ENCODE measurements at places on chromosomes 13 and 19. TPM values are rescaled to one million over a fixed set of nuclear protein-coding genes. Genes with fewer than 3 reads are reported as not detected.

DNA sequence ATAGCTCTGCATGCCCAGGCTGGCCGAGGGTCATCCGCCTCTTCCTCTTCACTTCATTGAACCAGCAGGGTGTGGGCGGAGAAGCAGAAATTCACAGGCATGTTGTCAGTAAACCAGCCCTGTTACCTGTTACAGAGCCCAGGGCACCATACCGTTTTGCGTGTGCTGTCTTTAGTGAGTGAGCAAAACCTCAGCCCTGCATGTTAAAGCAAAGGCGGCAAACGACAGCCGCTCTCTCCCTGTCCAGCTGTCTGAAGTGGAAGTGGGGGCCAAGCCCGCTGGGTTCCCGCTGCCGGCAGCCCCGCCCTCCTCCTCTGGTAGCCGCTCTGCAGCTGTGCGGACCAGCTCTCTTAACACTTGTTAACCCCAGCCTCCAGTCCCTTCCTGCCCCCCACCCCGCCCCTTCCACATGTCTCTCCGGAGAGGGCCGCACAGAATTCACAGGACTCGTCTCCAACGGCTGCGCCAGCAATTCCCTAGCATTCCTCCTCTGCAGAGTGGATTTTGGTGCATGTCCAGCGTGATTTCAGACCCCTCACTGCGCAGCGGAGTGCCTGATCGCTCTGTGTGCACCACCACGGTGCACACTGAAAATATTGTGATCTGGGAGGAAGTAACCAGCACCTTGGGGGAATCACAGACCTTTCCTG lies 12.7 kb downstream of the KLHL26 start:
- H3K27ac ChIP-seq: peak overlapping the region; percentile 79
- no peaks in the 10 kb centered on the region for H3K36me3 ChIP-seq
- ATAC-seq: peak; percentile 60
- H3K4me1 ChIP-seq: peaks cover 52% of the 10 kb centered on the region
- no peak overlapping the region for H3K4me3 ChIP-seq

- no peak overlapping the region for H3K4me3 ChIP-seq
- no peak for ATAC-seq
- no peaks in the 10 kb centered on the region for H3K36me3 ChIP-seq
- peak overlapping the region; percentile 85 for H3K27ac ChIP-seq
- H3K27me3 ChIP-seq: peaks cover under 1% of the 10 kb centered on the region
- peaks cover 61% of the 10 kb centered on the region for H3K4me1 ChIP-seq
Observed at GRCh38 chr19:5881543-5882299, 11.4 kb upstream of the FUT5 start.

DNA sequence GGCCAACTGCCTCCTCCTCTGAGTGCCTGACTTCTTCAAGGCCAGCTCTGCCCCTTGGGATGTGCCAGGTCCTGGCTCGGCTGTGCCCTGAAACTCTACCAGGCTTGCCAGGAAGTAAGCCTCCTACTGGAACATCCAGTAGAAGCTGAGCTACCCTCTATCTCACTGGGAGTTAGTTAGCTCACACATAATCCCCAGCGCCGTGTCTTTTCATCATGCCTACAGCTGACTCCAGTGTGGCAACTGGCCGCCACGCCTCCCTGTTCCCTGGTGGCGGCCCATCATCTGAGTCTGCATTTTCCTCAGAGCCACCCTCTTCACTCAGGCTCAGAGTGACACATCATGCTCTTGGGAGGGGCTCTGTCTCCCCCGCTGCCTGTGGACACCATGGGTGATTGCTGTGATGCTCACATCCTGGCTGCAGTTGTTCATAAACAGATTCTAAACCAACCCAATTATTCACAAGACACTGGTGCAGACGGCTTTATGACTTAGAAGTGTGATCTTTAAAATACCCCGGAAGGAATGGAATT lies 131.9 kb upstream of the IRS2 start:
- ATAC-seq: peak; percentile 31
- no peak overlapping the region for H3K27ac ChIP-seq
- no peak overlapping the region for H3K4me3 ChIP-seq
- no peaks in the 10 kb centered on the region for H3K36me3 ChIP-seq

GRCh38 chr19:36850559-36851442 lies at the start of gene ZNF345:
Gene ZNF345 (plus strand): TSS chr19:36850876. CDS start chr19:36876831, 25,955 bp downstream.
- ATAC-seq: peak; percentile 96
- H3K4me3 ChIP-seq: peak within 1 kb of the TSS; percentile 81
- H3K36me3 ChIP-seq: peaks cover 49% of the 10 kb centered on the region

GRCh38 chr13:28409648-28410047 lies 85.3 kb downstream of the FLT1 start:
- H3K27ac ChIP-seq: no peak overlapping the region
- peaks cover 7% of the 10 kb centered on the region for H3K27me3 ChIP-seq
- no peak overlapping the region for H3K4me3 ChIP-seq
- ATAC-seq: no peak
- no peaks in the 10 kb centered on the region for H3K4me1 ChIP-seq
- H3K36me3 ChIP-seq: no peaks in the 10 kb centered on the region

DNA sequence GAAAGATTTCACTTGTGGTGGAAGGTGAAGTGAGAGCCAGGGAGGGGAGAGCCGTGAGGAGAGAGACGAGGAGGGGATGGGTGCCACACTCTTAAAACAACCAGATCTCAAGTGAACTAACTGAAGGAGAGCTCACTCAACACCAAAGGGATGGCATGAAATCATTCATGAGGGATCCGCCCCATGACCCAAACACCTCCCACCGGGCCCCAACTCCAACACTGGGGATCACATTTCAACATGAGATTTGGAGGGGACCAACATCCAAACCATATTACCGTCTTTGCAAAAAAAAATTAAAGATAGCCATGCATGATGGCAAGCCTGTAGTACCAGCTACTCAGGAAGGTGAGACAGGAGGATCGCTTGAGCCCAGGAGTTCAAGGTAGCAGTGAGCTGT lies 34.9 kb upstream of the POP4 start:
- H3K27me3 ChIP-seq: peaks cover 87% of the 10 kb centered on the region
- no peak for ATAC-seq
- no peaks in the 10 kb centered on the region for H3K4me1 ChIP-seq
- H3K4me3 ChIP-seq: no peak overlapping the region

GRCh38 chr19:36488846-36489117 lies 579 bp downstream of the ZNF566 start:
- no peak for ATAC-seq
- peak overlapping the region; percentile 79 for H3K4me3 ChIP-seq
- peaks cover 9% of the 10 kb centered on the region for H3K36me3 ChIP-seq
- H3K4me1 ChIP-seq: peaks cover 5% of the 10 kb centered on the region

- no peaks in the 10 kb centered on the region for H3K36me3 ChIP-seq
- H3K27ac ChIP-seq: no peak overlapping the region
- H3K27me3 ChIP-seq: no peaks in the 10 kb centered on the region
- H3K4me3 ChIP-seq: no peak overlapping the region
- no peaks in the 10 kb centered on the region for H3K4me1 ChIP-seq
Observed at GRCh38 chr13:44693156-44693764, 117.1 kb upstream of the TSC22D1 start.

DNA sequence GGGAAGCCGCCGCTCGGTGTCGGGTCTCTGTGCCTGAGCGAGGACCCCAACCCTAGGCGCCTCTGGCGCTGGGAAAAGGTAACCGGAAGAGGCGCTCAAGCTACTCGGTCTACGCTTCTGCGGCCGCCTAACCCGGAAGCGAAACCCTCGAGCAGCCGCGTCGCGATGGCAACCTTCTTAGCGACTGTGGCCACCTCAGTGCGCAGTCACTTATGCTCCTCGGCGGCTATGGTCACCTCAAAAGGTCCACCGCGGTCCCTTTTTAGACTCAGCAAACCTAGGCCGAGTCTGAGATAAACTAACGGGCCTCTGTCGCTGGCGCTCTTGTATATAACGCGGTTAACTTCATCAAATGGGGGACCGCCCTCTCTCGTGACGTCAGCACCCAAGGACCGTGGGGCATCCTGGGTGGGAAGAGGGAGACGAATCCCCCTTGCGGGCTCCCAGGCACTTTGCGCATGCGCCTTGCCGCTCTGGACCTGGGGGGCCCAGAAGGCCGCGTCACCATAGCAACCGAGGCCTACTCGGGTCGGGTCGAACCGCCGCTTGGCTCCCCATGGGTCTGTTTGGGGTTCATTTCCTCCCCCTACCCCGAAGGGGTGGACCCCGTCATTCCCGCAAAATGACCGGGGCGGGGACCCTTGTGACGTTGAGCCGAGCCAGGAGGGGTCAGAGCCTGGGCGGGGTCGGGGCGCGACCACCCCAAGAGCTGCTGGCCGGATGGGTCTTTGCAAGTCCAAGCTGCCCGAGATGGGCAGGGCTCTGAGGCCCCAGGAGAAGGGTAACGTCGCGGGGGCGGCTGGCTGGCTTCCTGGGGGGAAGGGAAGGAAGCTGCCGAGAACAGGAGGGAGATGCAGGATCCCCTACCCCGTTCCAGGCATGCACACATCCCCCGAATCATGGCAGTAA lies at the start of gene GTF2F1:
Gene GTF2F1, minus strand, starts transcription at position 91 of the 909 bp plus-strand sequence. CDS start 169 bp downstream, outside the sequence.
- no peaks in the 10 kb centered on the region for H3K27me3 ChIP-seq
- H3K27ac ChIP-seq: peak within 1 kb of the TSS; percentile 94
- ATAC-seq: peak; percentile 95
- peaks cover 19% of the 10 kb centered on the region for H3K4me1 ChIP-seq
- peak within 1 kb of the TSS; percentile 72 for H3K4me3 ChIP-seq

DNA sequence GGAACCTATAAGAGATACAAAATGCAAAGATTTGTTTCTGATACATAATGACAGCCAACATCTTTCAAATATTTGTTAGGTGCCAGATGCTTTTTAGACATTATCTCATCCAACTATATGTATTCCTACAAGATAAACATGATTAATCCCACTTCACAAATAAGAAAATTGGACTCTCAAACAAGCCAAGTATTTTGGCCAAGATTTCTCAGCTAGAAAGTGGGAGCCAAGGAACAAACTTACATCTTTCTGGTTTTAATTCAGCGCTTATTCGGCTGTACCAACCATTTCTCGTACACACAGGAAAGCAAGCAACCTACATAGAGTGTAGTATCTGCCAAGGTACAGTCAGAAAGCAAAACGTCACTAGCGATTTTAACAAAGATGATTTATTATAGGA lies 85.7 kb upstream of the SERP2 start:
- no peak for ATAC-seq
- H3K36me3 ChIP-seq: no peaks in the 10 kb centered on the region
- no peak overlapping the region for H3K27ac ChIP-seq
- H3K27me3 ChIP-seq: no peaks in the 10 kb centered on the region

- ATAC-seq: peak; percentile 88
- H3K4me3 ChIP-seq: peak overlapping the region; percentile 87
- H3K27ac ChIP-seq: peak overlapping the region; percentile 100
- H3K4me1 ChIP-seq: peaks cover 55% of the 10 kb centered on the region
- H3K36me3 ChIP-seq: peaks cover 25% of the 10 kb centered on the region
Observed at GRCh38 chr19:38850436-38850975, 720 bp upstream of the HNRNPL start.

- ATAC-seq: no peak
- no peak overlapping the region for H3K27ac ChIP-seq
- no peak overlapping the region for H3K4me3 ChIP-seq
- H3K4me1 ChIP-seq: no peaks in the 10 kb centered on the region
- H3K36me3 ChIP-seq: no peaks in the 10 kb centered on the region
Observed at GRCh38 chr13:33845572-33846302, 27.8 kb downstream of the RFC3 start.

DNA sequence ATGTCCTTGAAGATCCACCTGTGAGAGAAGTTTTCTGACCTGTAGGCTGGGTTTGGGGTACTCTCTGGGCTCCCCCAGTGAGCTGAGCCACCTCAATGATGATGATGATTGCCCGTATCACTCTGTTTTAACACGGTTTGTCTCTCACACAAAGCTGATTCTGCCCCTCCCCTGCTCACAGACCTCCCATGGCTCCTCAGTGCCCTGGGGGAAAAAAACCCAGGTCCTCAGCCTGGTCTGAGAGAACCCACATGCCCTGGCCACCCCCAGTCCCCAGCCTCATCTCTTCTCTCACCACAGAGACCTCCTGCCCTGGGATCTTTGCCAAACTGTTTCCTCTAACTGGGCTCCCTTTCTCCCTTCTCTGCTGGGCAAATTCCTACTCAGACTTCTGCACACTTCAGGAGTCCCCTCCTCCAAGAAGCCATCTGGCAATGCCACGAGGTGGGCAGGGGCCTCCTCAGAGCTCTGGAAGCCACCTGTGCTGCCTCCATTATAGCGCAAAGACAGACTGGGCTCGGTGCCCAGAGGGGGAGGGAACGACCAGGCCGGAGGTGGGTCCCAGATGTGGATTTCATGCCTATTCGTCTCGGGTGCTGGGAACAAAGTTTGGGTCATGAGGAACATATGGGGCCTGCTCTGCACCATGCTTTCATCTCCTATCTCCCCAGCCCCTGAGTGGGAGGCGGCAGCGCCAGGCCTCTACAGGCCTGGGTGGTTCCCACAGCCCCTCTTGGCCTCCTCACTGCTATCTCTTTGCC lies 8.5 kb upstream of the CA11 start:
- ATAC-seq: no peak
- H3K27ac ChIP-seq: no peak overlapping the region
- no peaks in the 10 kb centered on the region for H3K27me3 ChIP-seq
- H3K36me3 ChIP-seq: no peaks in the 10 kb centered on the region
- H3K4me3 ChIP-seq: no peak overlapping the region

DNA sequence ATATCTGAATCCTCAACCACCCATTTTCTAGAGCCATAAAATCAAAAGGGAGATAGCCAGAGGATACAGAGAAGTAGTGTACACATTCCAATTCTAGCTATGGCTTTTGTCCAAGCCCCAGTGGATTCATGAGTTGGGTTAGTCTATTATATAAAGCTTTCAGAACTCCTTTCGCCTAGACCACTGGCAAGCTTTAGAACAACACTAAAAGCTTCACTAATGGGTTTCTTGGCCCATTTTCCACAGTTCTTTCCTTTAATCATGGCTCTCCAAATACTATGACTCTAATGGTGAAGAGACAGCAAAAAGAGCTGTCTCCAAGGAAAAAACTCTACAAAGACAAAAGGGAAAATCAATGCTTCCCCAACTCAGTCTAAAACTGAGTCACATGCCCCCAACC lies 48.2 kb upstream of the SLITRK5 start:
- no peak overlapping the region for H3K27ac ChIP-seq
- H3K4me1 ChIP-seq: no peaks in the 10 kb centered on the region
- H3K36me3 ChIP-seq: no peaks in the 10 kb centered on the region
- no peak for ATAC-seq
- no peak overlapping the region for H3K4me3 ChIP-seq
- no peaks in the 10 kb centered on the region for H3K27me3 ChIP-seq

- no peaks in the 10 kb centered on the region for H3K27me3 ChIP-seq
- H3K27ac ChIP-seq: no peak overlapping the region
- H3K4me3 ChIP-seq: no peak overlapping the region
- H3K4me1 ChIP-seq: peaks cover 68% of the 10 kb centered on the region
- H3K36me3 ChIP-seq: peaks cover 13% of the 10 kb centered on the region
Observed at GRCh38 chr13:114068656-114069318, 63.6 kb downstream of the RASA3 start.

NLRP9 gene
- total RNA-seq: not detected

ZNF563 gene
- total RNA-seq: 4.7 TPM

POLR1D gene
- 137 TPM for total RNA-seq

FLT1 gene
- 37.9 TPM for total RNA-seq

Data from gastroesophageal sphincter (tissue), 4 donors.